ENCODE measurements at places on chromosomes 3 and 15.

DNA sequence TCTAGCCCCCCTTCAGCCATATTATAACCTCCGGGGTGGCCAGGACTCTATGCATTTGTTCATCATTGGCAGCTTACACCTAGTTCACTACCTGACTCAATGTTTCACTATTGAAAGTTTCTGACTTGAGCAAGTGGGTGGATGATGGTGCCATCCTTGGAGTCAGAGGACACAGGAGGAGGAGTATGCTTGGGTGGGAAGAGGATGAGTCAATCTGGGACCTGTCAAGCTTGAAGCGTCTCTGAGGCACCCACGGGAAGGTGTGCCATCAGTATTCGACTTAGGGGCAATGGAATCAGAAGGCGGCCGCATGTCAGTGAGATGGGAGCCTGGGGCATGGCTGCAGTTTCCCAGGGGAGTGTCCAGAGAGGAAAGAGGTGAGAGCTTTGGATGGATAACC lies 133.3 kb downstream of the EPHB1 start:
- no peak for DNase-seq

DNA sequence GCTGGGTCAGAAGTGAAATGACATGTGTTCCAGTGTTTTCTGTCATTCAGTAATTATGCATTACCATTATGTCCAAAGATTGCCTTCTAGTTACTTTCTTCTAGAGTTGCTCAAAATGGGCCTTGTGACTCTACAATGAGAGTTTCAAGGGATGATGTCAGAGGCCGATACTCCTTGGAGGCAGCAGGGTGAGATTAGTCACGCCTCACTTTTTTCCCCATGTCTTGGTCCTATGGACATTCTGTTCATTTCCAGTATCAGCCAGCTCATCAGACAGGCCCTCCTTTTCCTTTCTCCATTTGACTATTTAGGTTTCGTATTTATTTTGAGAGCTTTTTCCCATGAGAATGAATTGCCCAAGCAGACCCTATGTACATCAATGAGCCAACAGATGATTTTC lies 17.5 kb downstream of the VGLL3 start:
- no peak for DNase-seq

DNA sequence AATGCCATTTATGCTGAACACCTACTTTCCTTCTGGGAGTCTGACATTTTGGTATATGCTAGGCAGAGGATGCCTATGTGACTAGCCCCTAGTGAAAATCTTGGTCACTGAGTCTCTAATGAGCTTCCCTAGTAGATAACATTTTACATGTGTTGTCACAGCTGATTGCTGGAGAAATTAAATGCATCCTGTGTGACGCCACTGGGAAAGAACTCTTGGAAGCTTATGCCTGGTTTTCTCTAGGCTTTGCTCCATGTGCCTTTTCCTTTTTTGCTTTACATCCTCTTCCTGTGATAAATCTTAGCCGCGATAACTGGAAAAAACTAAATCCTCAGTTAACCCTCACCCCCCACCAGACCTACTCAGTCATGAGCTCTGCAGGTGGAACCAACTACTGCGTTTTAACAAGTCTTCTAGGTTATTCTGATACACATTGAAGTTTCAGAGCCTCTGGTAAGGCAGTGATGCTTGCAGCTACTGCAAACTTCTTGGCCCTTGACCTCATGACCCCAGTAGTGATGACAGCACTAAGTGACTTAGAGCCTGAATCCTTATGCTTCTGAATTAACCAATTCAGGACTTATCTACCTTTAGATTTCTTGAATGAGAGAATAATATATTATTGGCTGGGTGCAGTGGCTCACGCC lies 292.4 kb upstream of the SOX14 start:
- no peak for DNase-seq

GRCh38 chr15:100350434-100351226 lies 8.9 kb upstream of the ADAMTS17 start:
- no peak for DNase-seq

GRCh38 chr3:107525644-107526305 lies 3.0 kb downstream of the BBX start:
- no peak for DNase-seq

DNA sequence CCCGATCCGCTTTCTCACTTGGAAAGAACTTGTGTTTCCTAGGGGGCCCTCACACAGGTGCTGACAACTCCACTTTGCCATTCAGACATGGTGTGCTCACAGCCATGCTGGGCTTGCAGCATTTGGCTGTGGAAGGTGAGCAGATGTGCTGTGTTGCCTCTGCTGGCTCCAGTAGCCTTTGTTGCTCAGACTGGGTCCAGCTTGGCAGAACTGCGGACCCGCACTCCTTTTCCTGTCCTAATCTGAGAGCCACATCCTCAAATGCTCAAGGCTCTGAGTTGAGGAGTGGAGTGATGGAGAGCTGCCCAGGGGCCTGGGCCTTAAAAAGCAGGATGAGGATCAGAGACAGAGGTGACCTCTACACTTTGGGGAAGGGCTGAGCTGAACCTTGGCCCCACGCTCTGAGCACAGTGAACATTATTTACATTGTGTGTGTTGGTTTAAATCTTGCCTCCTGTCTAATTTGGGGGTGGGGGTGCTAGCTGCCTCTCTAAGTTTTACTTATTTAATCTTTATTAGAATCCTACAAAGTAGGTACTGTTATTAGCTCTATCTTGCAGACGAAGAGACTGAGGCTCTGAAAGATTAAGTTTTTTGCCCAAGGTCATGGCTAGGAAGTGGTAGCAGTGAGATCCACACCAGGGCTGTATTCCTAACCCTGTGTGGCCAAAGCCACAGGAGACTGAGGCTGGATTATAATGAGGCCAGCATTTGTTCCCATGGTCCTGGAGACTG lies 17.2 kb downstream of the ACOX2 start:
- DNase-seq: no peak

GRCh38 chr3:146550070-146550615 lies 5.7 kb upstream of the PLSCR1 start:
- no peak for DNase-seq

Measured in activated T-helper 1 cell treated with Interleukin-2 at 50 U/mL for 16 hours (primary cell).